ENCODE measurements at places on chromosomes 6 and 20. TPM values are rescaled to one million over a fixed set of nuclear protein-coding genes. Genes with fewer than 3 reads are reported as not detected.

GRCh38 chr6:101458336-101458735, 64.8 kb downstream of the GRIK2 start:
- H3K4me1 ChIP-seq: no peaks in the 10 kb centered on the region
- H3K36me3 ChIP-seq: no peaks in the 10 kb centered on the region
- H3K27ac ChIP-seq: no peak overlapping the region
- DNase-seq: peak; percentile 3

DNA sequence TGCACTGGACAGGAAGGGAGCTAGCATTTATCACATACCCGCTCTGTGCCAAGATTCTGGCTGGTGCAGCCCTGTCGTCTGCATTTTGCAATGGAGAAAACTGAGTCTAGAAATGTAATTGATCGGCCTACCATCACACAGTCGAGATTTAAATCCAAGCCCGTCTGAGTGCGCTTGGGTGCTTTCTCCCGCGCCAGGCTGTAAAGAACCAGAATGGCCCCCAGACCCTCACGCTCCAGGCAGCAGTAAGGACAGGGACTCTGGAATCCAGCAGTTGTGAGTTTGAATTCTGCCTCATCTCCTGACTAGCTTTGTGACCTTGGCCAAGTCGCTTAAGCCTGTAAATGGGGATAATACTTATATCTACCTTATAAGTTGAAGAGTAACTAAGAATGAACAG, 10.8 kb downstream of the DYNLRB1 start:
- peaks cover 38% of the 10 kb centered on the region for H3K4me1 ChIP-seq
- peak overlapping the region; percentile 72 for H3K4me3 ChIP-seq
- peaks cover 78% of the 10 kb centered on the region for H3K36me3 ChIP-seq

GRCh38 chr6:145705561-145705960, 29.8 kb downstream of the EPM2A start:
- H3K4me1 ChIP-seq: peaks cover 6% of the 10 kb centered on the region
- H3K36me3 ChIP-seq: no peaks in the 10 kb centered on the region
- H3K4me3 ChIP-seq: no peak overlapping the region
- no peaks in the 10 kb centered on the region for H3K27me3 ChIP-seq

Gene APCDD1L
- 0.86 TPM for total RNA-seq

Gene SPATS1
- not detected for total RNA-seq

Gene GNRH2
- total RNA-seq: 1.0 TPM

GRCh38 chr6:33384581-33385020, 7.0 kb upstream of the KIFC1 start:
- no peak overlapping the region for H3K4me3 ChIP-seq
- peaks cover 14% of the 10 kb centered on the region for H3K4me1 ChIP-seq
- no peaks in the 10 kb centered on the region for H3K36me3 ChIP-seq
- H3K27me3 ChIP-seq: no peaks in the 10 kb centered on the region
- no peak overlapping the region for H3K27ac ChIP-seq

Gene TMEM74B
- total RNA-seq: not detected

Gene COX7A2
- 316 TPM for total RNA-seq

- no peaks in the 10 kb centered on the region for H3K27me3 ChIP-seq
- no peak for DNase-seq
- no peak overlapping the region for H3K4me3 ChIP-seq
- no peaks in the 10 kb centered on the region for H3K36me3 ChIP-seq
- no peak overlapping the region for H3K27ac ChIP-seq
Observed at GRCh38 chr6:130846501-130846900, 19.3 kb downstream of the SMLR1 start.

- no peaks in the 10 kb centered on the region for H3K4me1 ChIP-seq
- H3K27ac ChIP-seq: no peak overlapping the region
- no peaks in the 10 kb centered on the region for H3K27me3 ChIP-seq
- no peaks in the 10 kb centered on the region for H3K36me3 ChIP-seq
- no peak overlapping the region for H3K4me3 ChIP-seq
Observed at GRCh38 chr6:107444277-107444676, 15.1 kb downstream of the PDSS2 start.

Gene CDH4
- total RNA-seq: 25.0 TPM

GRCh38 chr20:61731363-61732181, 334.1 kb downstream of the TAF4 start:
- no peak overlapping the region for H3K4me3 ChIP-seq
- peaks cover 4% of the 10 kb centered on the region for H3K36me3 ChIP-seq
- peaks cover 4% of the 10 kb centered on the region for H3K4me1 ChIP-seq
- DNase-seq: peak; percentile 8
- H3K27ac ChIP-seq: no peak overlapping the region

- no peaks in the 10 kb centered on the region for H3K4me1 ChIP-seq
- peak; percentile 47 for DNase-seq
- no peak overlapping the region for H3K4me3 ChIP-seq
- H3K27ac ChIP-seq: no peak overlapping the region
Observed at GRCh38 chr6:340991-341827, 48.9 kb downstream of the DUSP22 start.

DNA sequence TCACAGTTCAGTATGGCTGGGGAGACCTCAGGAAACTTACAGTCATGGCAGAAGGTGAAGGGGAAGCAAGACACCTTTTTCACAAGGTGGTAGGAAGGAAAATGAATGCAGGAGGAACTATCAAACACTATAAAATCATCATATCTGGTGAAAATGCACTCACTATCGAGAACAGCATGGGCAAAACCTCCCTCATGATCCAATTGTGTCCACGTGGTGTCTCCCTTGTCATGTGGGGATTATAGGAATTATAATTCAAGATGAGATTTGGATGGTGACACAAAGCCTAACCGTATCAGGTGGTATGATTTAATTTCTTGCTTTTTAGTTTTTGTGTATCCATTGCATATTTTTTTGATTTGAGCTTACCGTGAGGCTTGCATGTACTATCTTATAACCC, 133.2 kb upstream of the SYNCRIP start:
- H3K4me1 ChIP-seq: no peaks in the 10 kb centered on the region
- peak; percentile 20 for DNase-seq
- H3K36me3 ChIP-seq: no peaks in the 10 kb centered on the region
- peaks cover 25% of the 10 kb centered on the region for H3K27me3 ChIP-seq
- no peak overlapping the region for H3K4me3 ChIP-seq
- no peak overlapping the region for H3K27ac ChIP-seq
